M059J (cell line): ENCODE measurements at places on chromosomes 5 and 9.
A peak's percentile ranks its signal among the peaks of the same experiment; 100 is the strongest.

DNA sequence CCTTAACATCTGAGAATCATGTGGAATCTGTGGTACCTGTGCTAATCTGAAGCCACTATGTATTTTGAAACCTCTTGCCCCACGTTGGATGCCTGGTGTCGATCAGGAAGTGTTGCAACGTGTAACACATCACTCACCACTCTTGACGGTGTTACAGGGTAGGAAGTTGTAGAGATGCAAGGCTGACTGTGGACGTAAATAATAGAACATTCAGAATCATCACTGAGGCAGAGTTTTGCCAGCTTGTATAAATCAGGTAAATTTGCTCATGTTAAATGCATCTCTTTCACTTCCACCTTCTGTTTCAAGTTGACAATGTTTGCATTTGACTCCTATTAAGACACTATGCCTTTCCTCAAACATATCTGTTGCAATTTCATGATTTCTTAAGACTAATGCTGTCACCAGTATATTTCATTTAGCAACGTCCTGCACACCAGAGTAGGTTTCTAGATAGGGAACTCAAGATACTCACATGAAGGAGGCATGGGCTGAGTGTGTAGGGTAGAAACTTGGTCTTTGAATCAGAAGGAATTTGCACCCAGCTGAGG, 38.1 kb downstream of the BASP1 start:
- DNase-seq, result peak; percentile 40

- DNase-seq, result no peak
Measured at GRCh38 chr9:75233011-75233410, 144.7 kb downstream of the OSTF1 start.

- DNase-seq, result no peak
Measured at GRCh38 chr5:8079056-8079455, 210.1 kb downstream of the MTRR start.

- DNase-seq, result peak; percentile 94
Measured at GRCh38 chr5:172187118-172188032, 649 bp downstream of the STK10 start.

DNA sequence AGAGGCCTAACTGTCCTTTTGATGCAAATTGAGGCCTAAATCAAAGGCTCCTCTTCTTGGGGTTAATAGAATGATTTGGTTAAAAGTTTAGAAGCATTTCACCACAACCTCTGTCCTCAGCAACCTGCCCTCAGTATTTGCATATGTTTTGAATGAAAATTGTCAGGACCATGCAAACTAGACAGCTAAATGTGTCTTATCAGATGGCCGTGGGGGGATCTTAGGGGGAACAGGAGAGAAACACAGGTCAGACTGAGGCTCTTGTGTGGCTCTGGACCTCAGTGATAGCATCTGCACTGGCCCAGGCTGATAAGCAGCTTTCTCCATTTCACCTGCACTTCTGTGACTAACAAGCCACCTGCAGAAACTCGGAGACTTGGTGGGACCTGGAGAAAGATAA, 49.0 kb downstream of the FOXI1 start:
- DNase-seq, result no peak

DNA sequence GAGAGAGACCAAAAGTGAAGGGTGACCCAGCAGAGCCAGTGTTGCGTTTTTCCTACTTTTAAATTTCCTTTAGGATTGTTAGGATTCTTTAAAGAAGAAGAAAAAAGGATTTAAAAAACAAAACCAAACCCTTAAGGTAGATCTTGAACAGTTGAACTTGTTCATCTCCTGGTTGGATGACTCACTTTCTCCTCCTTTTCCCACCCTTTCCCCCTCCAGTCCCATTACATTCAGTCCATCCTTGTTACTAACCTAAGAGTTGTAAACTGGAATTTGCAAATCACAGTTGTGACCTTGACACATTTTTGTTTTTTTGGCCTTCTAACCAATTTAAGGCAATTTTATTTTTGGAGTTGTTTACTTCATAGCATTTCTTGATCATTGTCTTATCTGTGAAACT, 289.2 kb downstream of the ARHGAP26 start:
- peak; percentile 58 for DNase-seq

DNA sequence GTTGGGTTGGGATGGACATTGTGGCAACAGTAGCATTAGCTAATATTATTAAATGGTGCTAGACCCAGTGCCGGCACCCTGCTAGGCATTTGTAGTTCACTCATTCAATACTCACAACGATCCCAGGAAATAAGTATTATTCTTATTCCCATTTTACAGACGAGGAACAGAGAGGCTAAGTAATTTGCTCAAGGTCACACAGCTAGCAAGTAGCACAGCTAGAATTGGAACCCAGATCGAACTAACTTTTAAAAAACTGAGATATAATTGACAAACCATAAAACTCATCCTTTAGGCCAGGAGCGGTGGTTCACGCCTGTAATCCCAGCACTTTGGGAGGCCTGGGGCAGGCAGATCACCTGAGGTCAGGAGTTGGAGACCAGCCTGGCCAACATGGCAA, 79.5 kb downstream of the SH3PXD2B start:
- DNase-seq, result no peak

DNA sequence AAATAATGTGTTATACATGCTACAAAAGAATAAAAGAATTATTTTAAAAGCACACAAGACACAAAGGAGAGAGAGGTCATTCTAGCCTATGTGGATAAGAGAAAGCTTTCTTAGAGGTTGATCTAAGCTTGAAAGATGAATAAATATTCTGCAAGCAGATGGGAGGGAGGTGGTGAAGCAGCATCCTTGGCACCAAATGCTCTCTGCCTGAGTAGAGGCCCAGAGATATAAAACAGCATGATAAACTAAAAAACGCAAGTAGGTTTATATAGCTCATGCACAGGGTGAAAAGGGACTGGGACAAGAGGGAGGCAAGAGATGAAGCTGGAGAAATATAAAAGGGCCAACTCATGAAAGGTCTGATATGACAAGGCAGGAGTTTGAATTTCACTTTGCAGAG, 283.2 kb upstream of the POU5F2 start:
- no peak for DNase-seq

- peak; percentile 56 for DNase-seq
Measured at GRCh38 chr5:111043712-111044506, 27.6 kb upstream of the TSLP start.

- DNase-seq, result peak; percentile 92
Measured at GRCh38 chr9:95090023-95090791, 227.3 kb downstream of the FANCC start.

DNA sequence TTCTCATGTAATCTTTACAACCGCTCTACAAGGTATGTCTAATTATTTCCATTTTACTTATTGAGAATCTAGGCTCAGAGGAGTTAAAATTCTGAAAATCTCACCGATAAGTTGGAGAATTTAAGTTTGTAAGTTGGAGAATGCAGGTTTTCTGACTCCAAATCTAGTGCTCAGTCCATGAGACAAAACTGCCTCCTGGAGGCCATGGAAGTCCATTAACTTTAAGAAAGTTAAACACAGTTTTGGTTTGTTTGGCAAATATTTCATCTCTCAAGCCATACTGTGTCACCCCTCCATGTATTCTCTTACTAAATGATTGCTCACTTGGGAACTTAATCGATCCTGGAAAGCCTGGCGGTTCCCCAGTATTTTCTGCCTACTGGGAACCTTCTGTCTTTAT, 52.6 kb downstream of the INIP start:
- peak; percentile 33 for DNase-seq

GRCh38 chr5:178111925-178112324, 1.4 kb upstream of the N4BP3 start:
- DNase-seq, result no peak

DNA sequence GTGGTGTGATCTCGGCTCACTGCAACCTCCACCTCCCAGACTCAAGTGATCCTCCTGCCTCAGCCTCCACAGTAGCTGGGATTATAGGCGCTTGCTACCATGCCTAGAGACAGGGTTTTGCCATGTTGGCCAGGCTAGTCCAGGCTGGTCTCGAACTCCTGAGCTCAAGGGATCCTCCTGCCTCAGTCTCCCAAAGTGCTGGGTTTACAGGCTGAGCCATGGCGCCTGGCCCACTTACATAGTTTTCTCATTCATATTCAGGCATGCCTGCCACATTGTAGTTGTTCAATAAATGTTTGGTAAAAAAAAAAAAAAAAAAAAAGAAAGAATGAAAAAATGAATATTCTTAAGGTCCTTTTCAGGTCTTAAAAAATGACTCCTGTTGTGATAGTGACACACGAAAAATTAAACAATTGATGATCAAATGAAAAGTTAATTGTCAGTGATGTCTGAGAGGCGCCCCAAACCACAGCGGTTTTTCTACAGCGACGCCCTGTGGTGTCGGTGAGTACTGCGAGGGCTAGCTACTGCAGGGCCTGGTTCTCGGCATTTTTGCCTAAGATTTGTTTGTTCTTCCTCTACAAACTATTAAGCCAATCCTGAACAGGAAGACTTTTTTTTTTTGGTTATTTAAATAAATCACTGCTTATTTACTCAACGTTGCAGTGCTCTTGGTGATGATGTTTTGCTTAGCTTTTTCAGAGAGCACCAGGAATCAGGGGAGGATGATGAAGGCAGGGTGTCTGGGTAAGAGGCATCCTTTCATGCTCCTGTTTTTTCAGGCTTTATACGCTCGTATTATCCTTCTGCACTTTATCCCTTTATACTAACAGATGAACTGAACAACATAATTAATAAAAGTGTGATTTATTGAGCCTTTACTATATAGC, 67.0 kb upstream of the DPYSL3 start:
- DNase-seq, result peak; percentile 39

DNA sequence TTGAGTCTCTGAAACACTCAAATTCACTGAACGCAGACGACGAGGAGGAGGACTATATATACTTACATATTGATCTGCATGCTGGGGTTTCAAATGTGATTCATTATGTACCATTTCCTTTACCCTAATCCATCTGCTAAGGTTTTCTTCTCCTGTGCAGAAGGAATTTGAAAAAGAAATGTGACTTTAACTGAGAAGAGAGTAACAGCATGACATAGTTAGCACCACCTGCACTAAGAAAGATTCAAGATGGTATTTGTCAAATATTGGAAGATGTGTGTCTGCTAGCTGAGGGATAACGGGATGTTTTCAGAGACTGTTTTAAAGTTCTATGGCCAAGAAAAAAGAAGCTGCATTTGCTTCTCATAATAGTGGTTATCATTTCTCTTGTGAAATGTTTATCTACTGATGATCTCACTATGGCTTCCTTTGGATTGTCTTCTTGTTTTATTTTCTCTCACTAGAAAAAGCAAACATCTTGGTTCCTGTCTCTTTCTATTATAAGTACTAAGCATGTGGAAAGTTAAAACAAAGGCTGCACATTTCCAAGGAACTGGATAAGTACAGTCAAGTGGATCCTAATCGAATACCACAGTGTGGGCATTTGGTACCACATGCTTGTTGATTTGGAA, 89.8 kb upstream of the TLE4 start:
- no peak for DNase-seq

DNA sequence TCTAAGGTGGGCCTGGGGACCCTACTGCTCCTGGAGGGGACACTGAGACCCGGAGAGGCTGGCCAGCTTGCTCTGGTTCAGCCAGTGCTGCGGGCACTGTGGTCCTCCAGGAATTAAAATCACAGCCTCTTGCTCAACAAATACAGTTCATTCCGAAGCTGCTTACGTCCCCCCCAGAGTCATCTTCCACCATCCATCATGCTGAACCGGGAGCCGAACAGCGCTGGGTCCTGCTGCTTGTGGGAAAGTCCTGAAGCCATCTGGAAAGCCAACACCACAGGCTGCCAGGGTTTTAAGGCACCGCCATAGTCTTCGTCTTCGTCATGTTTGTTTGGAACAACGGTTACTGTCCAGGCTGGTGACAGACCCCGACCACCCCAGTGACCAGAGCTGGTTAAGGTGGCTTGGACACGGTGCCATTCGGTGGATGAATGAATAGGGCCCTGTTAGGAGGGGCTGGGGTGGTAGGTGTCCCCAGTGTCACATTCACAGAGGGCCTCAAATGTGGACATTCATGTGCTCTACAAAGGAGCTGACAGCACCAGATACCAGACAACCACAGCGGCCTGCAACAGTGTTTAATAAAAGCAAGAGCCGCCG, 81.6 kb upstream of the PHYKPL start:
- no peak for DNase-seq

DNA sequence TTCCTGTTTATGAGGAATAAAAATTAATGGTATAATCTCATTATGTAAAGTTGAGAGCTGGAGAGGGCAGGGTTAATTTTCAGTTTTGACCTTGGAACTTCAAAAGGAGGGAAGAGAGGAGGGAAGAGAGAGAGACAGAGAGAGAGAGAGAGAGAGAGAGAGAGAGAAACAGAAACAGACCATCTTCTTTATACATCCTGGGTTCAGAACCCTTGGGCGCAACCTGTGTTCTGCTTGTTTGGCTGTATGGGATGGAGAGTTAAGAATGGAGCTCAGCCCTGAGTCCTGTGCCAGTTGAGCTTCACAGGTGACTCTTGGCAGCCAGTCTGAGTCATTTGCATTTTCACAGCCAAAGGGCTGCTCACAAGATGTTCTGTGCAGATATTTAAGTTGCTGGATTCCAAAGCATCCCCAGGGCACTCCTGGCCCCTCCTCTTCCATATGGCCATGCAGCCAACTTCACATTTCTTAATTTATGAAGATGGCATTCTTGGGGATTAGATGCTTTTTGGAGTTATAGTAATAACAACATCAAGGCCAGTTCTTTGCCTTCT, 143.5 kb downstream of the CARTPT start:
- peak; percentile 18 for DNase-seq

DNA sequence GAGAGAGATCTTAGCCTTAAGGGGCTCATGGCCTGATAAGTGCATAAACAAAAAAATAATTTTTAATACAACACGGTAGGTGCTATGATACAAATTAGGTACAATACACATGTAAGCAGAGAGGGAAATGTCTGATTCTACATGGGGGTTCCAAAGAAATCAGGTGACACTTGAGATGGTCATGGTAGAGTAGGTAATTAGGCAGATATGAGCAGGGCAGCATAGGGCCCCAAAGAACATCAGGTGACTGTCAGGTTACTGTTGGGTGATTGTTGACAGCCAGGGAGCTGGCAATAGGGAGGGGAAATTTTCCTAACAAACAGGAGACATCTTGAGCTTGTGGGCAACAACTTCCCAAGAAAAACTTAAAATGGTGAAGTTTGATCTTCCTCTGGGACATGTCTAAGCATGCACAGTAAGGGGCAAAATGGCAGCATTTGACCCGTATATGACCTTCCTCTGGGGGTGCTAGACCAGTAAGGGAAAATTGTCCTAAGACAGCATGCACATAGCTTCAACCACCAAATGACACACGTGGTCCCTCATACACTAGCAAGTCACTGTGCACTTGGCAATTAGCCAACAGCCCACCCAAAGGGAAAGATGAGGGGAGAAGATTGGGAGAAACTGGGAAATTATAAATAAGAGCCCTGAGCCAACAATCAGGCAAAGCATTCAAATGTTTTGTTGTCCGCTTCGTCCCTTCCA, 37.3 kb upstream of the TENT4A start:
- peak; percentile 5 for DNase-seq

GRCh38 chr5:159982421-159983173, 26.3 kb upstream of the TTC1 start:
- no peak for DNase-seq

GRCh38 chr5:40909264-40909663, at the start of gene C7:
C7 (plus strand) TSS chr5:40909497; CDS start chr5:40909611, 114 bp downstream.
- DNase-seq, result no peak

GRCh38 chr5:10671041-10672008, 89.7 kb downstream of the DAP start:
- no peak for DNase-seq

GRCh38 chr5:81936750-81937149, 35.1 kb upstream of the ATG10 start:
- no peak for DNase-seq
